ENCODE measurements at places on chromosomes 4 and X.

DNA sequence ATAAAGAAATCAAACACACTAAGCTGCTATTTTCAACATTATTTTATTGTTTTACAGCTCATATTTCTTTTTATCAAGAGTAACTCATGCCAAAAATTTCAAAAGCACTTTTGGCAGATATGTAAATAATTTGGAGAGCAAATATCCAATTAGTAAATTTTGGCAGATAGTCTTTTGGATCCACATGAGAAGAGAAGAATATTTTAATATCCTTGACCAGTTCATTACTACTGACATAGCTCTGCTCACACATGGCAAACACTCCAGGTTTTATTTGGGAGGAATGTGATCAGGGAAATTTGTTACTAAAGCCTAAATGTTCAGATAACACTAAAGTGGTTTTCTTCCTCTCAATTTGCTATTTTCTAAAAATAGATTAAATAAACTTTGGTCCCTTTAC, 1054.3 kb downstream of the FAT4 start:
- no peaks in the 10 kb centered on the region for H3K27me3 ChIP-seq
- no peak for DNase-seq
- H3K4me3 ChIP-seq = no peak overlapping the region
- no peaks in the 10 kb centered on the region for H3K36me3 ChIP-seq
- H3K4me1 ChIP-seq = no peaks in the 10 kb centered on the region

GRCh38 chrX:2903366-2903765, 25.8 kb downstream of the ARSD start:
- H3K27ac ChIP-seq = no peak overlapping the region
- DNase-seq = no peak
- H3K27me3 ChIP-seq = no peaks in the 10 kb centered on the region
- no peaks in the 10 kb centered on the region for H3K36me3 ChIP-seq
- no peaks in the 10 kb centered on the region for H3K4me1 ChIP-seq

- H3K36me3 ChIP-seq = no peaks in the 10 kb centered on the region
- no peak overlapping the region for H3K27ac ChIP-seq
- H3K27me3 ChIP-seq = no peaks in the 10 kb centered on the region
These were observed 1606.4 kb upstream of the TENM3 start for GRCh38 chr4:180636696-180637404.

DNA sequence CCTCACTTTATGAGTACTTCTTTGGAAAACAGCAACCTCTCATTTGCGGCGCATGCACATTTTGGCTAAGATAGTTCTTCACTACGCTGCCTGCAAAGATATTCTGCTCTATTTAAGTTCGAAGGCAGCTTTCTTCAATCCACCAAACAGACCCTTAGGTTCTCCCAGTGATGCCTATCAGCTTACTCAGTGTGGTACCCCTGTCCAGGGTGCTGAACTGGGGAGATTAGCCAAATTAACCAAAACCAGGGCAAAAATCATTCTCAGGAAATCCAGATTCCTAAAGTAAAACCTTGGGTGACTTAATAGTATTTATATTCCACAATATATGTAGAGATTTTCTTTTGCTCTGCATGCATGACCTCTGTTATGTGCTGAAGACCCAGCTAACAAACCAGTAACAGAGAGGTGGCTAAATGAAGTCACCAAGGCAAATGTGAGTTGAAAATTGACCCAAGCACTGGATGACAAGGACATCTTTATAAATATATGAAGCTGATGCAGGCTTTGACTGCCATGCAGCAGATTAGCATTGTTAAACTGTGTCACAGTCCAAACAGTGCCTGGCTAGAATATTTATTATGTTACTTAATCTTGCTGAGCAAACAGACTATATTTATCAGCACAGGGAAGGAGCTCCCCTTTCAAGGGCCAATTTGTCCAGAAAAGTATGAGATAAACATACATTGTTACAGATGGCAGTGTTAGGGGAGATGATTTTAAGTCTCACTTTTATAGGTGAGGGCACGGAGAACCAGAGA, 418.2 kb downstream of the STIM2 start:
- no peaks in the 10 kb centered on the region for H3K36me3 ChIP-seq
- no peak for DNase-seq
- no peaks in the 10 kb centered on the region for H3K4me1 ChIP-seq
- no peak overlapping the region for H3K27ac ChIP-seq
- no peak overlapping the region for H3K4me3 ChIP-seq

DNA sequence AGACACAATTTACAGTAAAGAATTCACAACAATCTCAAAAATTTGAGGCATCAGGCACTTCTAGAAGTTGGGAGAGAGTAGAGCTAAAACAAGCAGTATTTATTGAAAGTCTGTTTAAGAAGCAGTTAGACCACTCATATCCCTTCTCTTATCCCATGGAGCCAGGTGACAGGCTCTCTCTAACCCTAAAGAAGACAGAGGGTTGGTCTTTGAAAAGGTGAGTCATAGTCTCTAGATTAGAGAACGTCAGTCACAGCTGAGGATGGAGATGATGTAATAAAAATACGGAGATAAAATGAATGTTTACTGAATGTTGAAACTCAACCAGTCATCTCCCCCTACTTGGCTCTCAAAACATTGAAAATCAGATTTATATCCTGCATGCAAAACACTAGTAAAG, 223.8 kb downstream of the CHIC2 start:
- no peak for DNase-seq
- H3K27ac ChIP-seq = no peak overlapping the region
- no peaks in the 10 kb centered on the region for H3K36me3 ChIP-seq
- H3K4me3 ChIP-seq = no peak overlapping the region
- no peaks in the 10 kb centered on the region for H3K27me3 ChIP-seq
- H3K4me1 ChIP-seq = no peaks in the 10 kb centered on the region

DNA sequence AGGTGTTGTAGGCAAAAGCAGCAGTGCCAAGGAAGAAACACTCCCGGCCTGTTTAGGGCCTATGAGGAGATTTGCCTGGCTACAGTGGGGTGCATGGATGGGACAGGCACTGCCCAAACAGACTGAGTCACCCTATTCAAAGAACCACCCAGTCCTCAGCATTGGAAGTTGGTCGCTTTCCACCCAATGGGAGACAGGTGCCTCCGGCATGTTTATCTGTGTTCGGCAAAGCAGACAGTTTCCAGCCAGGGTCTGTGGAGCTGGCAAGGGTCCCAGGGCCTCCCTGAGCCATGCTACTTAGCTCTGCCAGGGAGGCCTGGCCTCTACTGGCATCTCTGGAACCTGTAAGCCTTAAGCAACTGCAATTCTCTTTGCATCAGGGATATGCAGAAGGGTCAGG, 165.1 kb upstream of the ATP6AP2 start:
- H3K4me3 ChIP-seq = no peak overlapping the region
- H3K27me3 ChIP-seq = no peaks in the 10 kb centered on the region
- H3K27ac ChIP-seq = no peak overlapping the region
- H3K36me3 ChIP-seq = no peaks in the 10 kb centered on the region

Measured in right lobe of liver (tissue), 6 donors.